T follicular helper cell (primary cell): ENCODE measurements at places on chromosomes 6 and 20.

DNA sequence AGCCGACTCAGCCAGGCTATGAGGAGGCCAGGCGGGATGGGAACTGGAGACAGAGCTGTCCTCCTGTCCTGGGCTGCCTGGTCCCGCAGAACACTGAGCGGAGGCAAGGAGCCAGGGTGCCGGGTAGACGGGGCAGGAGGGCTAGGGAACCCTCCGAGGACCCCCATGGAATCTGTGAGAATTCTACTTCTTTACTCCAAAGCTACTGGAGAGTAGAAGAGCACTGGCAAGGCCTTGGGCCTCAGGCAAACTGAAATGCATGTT, 14.9 kb downstream of the DACT2 start:
- no peak for DNase-seq

DNA sequence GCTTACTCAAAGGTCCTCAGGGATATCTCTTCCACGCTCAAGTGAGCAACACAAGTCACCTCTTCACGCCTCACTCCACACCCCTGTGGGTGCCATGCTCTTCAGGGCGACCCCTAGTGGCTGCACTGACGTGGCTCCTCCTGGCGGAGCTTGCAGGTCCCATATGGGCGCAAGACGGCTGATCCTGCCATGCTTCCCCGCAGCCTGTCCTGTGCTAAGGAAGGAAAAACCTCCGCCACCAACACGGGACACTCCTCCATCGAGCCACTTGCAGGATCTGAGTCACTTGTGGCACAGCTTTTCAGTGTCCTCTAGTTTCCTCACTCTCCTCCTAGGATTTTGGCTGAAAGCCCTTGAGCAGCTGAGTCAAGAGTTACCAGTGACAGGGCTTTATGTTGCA, 90.7 kb downstream of the KHDC1L start:
- no peak for DNase-seq

- no peak for DNase-seq
Observed at GRCh38 chr6:106477790-106478189, 117.3 kb downstream of the CRYBG1 start.

- DNase-seq = no peak
Observed at GRCh38 chr6:46370622-46371021, 120.6 kb downstream of the RCAN2 start.

GRCh38 chr20:39588148-39588757, 626.1 kb downstream of the DHX35 start:
- no peak for DNase-seq

DNA sequence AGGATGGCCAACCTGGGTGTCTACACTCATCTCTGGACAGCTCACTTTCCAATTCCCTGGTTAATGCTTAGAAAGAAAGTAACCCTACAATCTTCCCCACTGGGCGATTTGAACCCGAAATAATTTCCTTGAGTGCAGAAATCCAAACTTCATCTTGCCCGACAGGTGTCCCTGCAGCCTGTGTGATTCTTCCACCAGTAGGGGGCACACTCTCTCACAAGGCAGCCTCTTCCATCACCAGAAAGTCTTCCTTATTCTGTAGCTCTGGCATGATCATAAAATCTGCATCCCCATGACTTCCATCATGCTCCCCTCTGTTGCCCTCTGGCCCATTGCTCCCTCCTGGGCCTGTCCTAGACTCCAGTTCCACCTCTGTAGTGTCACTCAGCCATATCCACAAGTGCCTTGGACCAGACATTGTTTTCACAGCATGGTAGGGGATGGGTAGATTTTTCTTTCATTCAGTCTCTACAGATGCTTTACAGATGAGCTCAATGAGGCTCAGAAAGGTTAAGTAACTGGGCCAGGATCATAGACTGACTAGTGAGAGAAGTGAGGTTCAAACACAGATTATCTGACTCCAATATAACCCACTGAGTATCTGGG, 170.4 kb upstream of the SPTLC3 start:
- no peak for DNase-seq

GRCh38 chr6:45377554-45378333, at the start of gene SUPT3H:
Gene SUPT3H (minus strand): TSS chr6:45377934.
- DNase-seq = peak; percentile 82
